ENCODE measurements at places on chromosomes 12 and 14.

- DNase-seq = no peak
Observed at GRCh38 chr12:68750506-68750905, 4.5 kb downstream of the SLC35E3 start.

DNA sequence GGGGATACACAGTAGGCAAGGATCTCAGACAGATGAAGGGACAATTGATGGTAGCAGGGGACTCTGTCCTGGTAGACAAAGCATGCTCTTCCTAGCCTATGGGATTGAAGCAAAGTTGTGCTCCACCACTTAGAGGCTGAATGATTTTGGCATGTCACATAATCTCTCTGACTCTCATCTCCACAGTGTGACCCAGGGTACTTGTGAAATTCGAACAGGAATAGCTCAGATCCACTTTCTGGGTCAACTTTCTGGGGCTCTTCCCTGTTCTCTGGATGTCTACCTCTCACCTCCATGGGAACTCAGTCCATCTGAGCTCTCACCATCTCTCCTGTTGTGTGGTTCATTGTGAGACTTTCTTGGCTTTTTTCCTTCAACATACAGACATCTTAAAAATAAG, 1.7 kb upstream of the DCD start:
- no peak for DNase-seq

DNA sequence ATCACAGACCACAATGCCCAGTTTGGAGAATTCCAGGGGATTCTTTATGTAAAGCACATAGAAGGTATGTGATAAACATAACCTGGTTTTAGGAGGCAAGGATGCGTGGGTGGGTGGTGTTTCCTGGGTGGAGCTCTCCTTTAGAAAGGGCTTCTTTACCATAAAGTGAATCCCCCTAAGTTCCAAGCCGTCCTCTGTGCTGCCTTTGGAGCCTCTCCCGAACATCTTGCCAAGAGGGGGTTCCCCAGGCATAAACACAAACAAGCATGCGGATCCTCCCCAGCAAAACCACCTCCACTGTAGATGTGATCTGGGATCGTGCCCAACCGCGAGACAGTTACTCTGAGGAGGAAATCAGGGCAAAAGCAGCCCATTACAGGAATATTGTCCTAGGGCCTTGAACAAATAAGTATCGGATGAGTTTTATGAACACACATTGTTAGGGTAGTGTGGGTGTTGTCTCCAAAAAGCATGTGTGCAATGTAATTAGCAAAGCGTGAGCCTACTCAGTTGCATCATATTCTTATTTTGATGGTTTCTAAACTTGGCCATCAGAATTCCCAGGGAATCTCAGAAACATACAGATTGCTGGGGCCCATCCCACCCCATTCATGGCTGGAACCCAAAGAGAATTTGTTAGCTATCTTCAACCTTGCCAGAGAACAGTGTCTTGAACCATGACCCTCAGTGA, 48.8 kb upstream of the CORO1C start:
- DNase-seq = no peak

- no peak for DNase-seq
Observed at GRCh38 chr12:52815676-52816588, 2.0 kb upstream of the KRT4 start.

DNA sequence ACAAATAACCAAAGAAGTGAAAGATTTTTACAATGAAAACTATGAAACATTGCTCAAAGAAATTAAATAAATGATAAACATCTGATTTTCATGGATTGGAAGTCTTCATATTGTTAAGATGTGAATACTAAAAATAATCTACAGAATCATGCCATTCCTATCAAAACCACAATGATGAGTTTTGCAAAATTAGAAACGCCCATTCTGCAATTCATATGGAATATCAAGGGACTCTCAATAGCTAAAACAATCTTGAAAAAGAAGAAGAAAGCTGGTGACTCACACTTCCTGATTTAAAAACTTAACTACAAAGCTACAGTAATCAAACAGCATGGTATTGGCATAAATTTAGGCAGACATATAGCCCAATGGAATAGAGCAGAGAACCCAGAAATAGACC, 40.2 kb upstream of the CCT2 start:
- no peak for DNase-seq

GRCh38 chr14:98368221-98368620, 903.8 kb downstream of the BCL11B start:
- DNase-seq = peak; percentile 7

- DNase-seq = peak; percentile 73
Observed at GRCh38 chr12:71456316-71456715, 16.7 kb downstream of the LGR5 start.

GRCh38 chr12:34219046-34219770, 196.9 kb downstream of the ALG10 start:
- no peak for DNase-seq

DNA sequence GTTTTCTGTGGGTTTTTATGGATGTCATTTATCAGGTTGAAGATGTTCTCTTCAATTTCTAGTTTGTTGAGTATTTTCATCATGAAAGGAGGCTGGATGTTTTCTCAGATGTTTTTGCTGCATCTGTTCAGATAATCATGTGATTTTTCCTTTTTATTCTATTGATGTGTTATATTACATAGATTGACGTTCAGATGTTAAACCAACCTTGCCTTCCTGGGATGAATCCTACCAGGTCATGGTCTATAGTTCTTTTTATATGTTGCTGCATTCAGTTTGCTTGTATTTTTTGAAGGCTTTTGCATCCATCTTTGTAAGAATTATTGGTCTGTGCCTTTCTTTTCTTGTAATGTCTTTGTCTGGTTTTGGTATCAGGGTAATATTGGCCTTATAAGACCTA, 43.9 kb upstream of the LYZ start:
- DNase-seq = no peak

DNA sequence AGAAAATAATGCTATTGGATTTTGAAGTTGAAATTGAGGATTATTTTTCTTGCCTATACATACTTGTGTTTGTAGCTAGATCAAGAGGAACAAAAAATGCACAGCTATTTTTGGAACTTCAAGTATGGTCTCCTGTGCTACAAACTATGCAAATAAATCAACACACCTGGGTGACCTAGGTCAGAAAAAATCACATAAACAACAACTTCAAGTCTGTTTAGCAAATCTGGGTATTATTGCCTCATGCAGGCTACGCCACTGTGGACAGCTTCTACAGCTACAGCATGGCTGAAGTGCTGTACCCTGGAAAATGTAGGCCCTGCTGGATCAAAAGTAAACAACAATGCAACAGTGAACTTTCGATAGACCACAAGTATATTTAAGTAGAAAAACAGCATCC, 87.5 kb downstream of the SLC6A15 start:
- DNase-seq = no peak

- DNase-seq = no peak
Observed at GRCh38 chr14:84253326-84253725, 1276.6 kb upstream of the FLRT2 start.

DNA sequence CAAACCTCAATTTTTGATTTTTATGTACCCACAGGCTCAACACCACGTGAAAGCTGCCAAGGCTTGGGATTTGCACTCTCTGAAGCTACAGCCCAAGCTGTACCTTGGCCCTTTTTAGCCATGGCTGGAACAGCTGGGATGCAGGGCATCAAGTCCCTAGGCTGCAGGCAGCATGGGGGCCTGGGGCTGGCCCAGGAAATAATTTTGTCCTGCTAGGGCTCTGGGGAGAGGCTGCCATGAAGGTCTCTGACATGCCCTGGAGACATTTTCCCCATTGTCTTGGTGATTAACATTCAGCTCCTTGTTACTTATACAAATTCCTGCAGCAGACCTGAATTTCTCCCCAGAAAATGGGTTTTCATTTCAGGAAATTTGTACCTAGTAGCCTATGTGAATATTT, 103.7 kb downstream of the SCAF11 start:
- DNase-seq = no peak

DNA sequence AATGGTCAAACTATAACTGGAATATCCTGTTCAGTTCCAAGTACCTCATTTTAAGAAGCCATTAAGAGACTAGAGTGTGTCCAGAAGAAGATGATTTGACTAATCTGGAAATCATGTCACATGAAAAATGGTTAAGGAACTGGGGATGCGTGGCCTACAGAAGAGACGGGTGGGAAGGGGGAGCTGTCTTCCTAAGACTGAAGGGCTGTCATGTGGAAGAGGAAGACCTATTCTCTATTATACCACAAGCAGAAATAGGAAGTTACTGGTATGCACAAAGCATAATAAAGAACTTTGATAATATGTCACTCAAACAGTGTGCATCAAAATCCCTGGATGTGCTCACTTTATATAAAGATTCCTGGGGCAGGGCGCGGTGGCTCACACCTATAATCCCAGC, 50.3 kb downstream of the HECTD4 start:
- no peak for DNase-seq

DNA sequence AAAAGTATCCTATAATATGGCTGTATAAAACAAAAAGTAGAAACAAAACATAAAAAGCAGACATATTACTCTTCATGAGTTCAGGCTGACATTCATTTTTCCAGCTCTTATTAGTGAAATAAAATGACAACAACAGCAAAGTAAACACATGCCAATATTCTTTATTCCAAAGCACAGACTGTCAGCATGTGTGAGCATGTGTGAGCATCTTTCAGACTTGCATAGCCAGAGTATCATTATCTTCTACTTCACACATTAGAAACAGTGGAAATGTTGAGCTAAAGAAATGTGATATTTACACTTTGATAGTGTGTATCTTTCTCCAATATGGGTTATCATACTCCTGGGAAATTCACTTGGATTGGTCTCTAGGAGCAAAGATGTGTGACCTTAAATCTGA, 476.6 kb upstream of the TMEM132C start:
- DNase-seq = no peak

DNA sequence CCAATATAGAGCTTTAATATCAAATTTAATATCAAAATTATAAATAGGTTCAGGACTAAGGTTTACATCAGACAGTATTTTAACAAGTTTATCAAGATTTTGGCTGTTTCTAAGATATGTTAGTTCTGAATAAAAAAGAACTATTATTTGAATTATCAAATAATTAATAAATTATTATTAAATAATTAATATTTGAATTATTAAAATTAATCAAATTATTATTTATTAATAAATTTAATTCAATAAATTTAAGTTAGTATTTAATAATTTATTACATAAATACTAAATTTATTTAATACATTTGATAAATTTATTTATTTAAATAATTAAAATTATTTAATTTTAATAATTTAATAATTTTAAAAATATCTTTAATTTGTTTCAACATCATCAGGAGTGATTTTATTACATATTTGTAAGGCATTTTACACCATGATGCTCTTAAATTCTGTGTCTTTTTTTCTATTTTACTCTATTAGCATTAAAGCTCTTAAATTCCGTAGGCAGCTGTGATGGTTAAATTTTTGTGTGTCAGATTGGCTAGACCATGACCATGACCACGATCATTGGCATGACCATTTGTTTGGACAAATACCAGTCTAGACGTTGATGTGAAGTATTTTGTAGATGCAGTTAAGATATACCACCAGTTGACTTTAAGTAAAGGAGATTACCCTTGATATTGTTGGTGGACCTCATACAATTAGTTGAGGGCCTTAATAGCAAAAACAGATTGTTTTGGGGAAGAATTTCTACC, 82.6 kb downstream of the BBS10 start:
- no peak for DNase-seq

- DNase-seq = no peak
Observed at GRCh38 chr14:75440733-75441477, 13.1 kb downstream of the JDP2 start.

DNA sequence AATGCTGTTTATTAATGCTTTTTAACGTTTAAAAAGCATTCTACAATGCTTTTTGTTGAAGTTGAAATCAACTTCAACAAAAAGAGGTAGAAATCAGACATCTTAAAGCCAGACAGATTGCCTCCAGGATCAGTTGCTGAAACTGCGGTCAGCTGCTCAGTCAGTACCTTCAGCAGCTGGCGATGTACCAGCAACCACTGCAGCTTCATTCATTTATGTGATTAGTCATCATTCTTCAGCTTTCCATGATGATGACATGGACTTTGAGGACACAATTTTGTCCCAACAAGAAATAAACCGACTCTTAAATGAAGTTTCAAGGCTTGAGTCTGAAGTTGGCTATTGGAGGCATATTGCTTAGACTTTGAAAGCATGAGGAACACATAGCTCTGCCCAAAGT, 31.5 kb upstream of the NUAK1 start:
- no peak for DNase-seq

DNA sequence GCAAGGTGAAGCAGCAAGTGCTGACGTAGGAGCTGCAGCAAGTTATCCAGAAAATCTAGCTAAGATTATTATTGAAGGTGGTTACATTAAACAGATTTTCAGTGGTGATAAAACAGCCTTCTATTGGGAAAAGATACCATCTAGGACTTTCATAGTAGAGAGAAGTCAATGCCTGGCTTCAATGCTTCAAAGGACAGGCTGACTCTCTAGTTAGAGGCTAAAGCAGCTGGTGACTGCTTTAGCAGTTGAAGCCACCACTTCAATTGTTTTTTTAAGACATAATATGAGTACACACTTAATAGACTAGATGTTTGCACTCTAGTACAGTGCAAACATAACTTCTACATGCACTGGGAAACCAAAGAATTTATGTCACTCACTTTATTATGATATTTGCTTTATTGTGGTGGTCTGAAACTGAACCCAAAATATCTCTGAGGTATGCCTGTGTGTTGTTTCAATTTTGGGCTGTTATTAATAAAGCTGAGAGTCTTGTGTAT, 1026.9 kb upstream of the FOXG1 start:
- no peak for DNase-seq

DNA sequence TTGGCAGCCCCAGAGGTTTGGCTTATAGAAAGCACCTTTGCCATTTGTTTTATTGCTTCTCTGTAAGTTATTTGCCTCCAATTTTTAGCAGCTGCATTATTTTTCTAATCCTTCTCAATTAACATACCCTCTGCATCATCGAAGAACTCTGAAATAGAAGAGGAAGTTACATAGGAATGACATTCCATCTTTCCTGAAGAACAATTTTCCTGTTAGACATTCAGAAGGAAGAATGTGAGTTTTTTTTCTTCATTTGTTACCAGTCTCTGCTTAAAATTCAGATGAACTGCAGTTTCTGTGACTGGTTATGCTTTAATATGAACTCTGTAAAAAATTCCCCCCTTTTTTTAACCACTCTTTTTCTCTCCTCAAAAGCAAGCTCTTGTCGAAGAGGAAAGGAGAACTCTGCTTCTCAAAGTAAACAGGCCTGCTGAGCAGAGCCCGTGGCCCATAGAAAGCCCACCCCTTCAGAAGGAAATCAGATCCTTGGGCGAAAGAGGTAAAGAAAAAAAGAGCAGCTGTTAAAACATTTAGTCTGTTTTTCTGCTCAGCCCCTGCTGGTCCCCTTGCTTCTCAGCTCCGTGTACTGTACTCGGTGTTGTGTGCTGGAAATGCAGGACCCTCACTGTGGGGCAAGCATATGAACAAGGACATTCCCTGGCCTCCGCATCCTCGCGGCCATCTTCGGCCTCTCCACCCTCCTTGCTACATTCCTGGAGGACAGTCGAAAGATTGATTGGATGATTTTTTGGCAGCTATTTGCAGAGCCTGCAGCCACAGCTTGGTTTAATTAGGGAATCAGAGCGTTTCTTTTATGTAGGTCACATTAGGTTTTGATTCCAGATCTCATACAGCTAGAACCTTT, 164.4 kb upstream of the LRIG3 start:
- no peak for DNase-seq

DNA sequence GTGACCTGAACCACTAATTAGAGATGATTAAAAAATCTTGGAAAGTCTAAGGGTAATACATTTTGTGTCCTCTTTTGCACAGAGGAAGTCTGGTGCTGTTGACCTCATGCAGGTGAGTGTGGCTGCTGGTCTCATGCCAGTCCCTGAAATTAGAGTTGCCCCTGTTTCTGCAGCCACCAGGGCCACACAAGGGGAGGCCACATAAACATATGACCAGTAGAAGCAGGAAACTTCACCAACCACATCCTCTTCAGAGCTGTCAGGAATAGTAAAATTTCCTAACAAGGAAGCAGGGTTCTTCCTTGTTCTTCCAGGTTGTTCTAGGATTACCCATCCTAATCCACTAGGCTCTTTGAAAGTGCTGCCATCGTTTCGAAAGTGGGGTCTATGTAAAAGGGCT, 28.3 kb downstream of the PSMA6 start:
- DNase-seq = peak; percentile 80

Data from NCI-H2029 treated with DMSO at 0.1 percent for 48 hours (cell line).